ENCODE measurements at places on chromosomes 6 and 20. TPM values are rescaled to one million over a fixed set of nuclear protein-coding genes. Genes with fewer than 3 reads are reported as not detected.

DNA sequence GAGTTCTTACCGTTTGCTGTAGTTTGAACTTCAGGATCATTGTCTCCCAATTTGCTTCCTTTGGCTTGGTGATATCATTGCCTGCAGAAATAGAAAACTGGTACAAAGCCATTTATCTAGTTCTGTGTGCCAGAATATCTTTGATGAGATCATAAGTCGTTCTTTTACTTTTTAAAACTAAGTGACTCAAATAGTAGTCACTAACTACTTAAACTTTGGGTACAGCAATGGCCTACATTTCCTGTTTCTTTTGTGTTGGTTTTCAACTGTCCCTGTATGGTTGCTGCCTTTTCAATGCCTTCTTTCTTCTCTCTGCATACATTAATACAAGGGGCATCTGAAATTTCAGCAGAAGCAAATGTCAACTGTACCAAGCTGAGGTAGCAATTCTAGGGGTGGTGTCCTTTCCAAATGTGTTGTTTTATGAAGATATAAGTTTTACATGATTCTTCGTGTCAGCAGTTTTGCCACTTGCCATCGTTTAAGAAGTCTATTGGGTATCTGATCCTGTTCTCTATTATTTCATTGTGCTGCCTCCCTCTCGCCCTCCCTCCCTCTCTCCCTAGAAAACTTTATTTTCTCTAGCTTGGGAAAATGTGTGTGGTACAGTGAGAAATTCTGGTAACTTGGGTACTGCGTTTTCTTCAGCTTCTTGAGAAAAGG lies 238.5 kb downstream of the FARS2 start:
- DNase-seq: peak; percentile 72

DNA sequence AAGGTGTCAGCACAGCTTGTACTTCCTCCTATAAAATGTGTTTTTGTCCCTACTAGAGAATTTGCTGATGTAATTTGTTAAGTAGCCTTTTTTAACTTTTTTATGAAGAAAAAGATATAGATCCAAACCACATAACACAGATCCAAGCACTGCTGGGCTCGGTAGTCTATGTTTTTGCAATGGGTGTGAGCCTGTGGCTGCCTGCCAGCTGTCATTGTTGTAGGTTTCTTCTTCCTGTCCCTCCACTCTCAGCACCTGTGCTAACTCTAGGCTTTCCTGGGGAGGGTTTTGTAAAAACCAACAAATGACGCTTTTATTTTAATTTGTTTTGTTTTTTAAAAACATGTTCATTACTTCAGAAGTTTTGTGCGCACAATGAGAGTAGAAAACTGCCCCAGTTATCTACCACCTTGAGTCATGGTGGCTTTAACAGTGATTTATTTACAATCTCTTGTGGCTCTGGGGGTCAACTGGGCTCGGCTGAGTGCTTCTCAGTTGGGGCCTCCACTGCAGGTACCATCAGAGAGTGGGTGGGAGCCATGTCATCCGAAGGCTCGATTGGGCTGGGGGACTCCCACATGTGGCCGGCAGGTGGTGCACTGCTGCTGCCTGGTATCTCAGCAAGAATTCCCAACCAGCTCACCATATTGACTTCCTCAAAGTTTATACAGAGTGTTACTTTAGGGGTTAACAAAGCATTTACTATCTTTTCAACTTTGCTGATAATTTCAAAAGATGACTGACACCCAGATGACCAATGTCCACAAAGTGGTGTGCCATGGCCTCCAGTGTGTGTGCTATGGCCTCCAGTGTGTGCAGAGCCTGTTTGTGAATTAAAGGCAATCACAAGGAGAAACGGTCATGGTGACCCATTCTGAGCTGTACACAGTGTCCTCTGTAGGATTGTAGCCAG lies 3.0 kb upstream of the CCR6 start:
- no peak for DNase-seq

- no peak for DNase-seq
Measured at GRCh38 chr6:2848851-2849250, 7.2 kb upstream of the SERPINB1 start.

GRCh38 chr20:4167261-4168021 lies 152.1 kb upstream of the RNF24 start:
- no peak for DNase-seq

- DNase-seq: no peak
Measured at GRCh38 chr20:2696646-2697045, 4.1 kb downstream of the EBF4 start.

- DNase-seq: no peak
Measured at GRCh38 chr20:23856736-23857135, 22.8 kb downstream of the CST5 start.

SAMD3 gene
- not detected for total RNA-seq

DNA sequence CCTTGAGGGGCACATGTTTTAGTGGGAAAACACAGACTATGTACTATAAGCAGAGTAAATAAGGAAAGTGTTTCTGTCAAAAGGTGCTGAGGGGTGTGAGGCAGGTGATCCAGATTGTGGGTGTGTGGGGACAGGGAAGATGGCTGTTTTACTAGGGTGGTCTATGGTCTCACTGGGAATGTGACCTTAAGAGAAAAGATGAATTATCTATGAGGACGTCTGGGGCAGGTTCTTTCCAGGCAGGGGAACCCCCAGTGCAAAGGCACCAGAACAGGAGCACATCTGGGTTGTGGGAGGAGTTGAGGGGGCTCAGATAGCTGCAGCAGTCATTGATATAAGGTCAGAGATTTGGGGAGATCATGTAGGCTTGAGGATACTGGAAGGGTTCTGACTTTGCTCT lies 18.2 kb upstream of the POLR1H start:
- no peak for DNase-seq

SIM1 gene
- not detected for total RNA-seq

DNA sequence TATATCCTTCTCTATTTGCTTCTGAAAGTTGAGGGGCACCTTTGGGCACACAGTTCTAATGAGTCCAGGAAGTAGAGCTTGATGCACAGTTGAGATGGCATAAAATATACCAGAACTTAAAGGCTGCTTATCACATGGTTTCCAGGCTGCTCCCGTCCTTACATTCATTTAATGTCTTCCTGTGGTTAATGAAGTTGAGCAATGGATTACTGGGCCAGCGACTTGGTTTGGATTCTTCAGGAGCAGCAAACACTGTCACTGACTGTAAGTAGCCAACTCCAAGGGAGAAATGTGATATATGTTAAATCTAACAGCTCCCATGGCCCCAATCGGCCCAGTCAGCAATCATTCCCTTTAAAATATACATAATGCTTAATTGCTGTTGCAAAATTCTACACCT lies 9.0 kb upstream of the TSHZ2 start:
- DNase-seq: no peak

- no peak for DNase-seq
Measured at GRCh38 chr6:116205281-116205680, 48.6 kb downstream of the TSPYL4 start.

GRCh38 chr6:106783640-106784566 lies 154.5 kb downstream of the QRSL1 start:
- DNase-seq: no peak

GRCh38 chr6:44659726-44660125 lies 272.2 kb downstream of the CDC5L start:
- no peak for DNase-seq

- no peak for DNase-seq
Measured at GRCh38 chr6:14333556-14334305, 216.2 kb downstream of the CD83 start.

GRCh38 chr20:47561180-47561579 lies 59.5 kb downstream of the NCOA3 start:
- DNase-seq: no peak

- no peak for DNase-seq
Measured at GRCh38 chr6:13697857-13698256, 13.8 kb downstream of the RANBP9 start.

GRCh38 chr20:48624315-48625020 lies 203.3 kb downstream of the PREX1 start:
- no peak for DNase-seq

DNA sequence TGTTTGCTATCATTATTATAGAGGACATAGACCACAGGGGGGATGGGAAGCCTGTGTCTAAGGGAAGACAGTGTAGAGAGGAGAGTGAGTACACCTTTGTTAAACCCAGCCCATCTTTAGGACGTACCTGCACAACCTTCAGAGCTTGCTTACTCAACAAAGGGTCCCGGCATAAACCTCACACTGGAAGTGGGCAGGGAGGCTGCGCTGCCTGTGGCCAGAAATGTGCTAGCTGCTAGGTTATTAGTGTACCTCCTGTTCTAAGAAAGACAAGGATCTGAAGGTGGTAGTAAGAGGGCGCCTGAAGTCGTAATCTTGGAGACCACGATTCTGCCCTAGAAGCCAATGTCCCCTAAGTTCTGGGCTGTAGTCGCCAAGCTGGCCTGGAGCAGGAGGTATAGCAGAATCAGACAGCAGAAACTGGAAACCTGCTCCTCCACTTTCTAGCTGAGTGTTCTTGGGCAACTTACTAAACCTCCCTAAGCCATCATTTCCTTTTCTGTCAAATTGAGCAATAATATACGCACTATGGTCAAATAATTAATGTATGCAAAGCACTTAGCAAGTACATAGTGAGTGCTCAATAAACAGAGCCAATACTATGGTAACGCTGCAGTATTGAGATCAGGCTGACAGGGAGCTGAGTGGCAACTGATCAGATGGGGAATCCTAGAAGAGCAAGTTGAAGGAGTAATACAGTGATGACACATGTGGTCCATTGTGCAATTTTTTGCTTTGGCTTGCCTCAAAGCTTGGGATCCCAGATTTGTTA lies 16.8 kb upstream of the AKIRIN2 start:
- no peak for DNase-seq

SLC22A2 gene
- total RNA-seq: not detected

PRRT1 gene
- 0.20 TPM for total RNA-seq

DNA sequence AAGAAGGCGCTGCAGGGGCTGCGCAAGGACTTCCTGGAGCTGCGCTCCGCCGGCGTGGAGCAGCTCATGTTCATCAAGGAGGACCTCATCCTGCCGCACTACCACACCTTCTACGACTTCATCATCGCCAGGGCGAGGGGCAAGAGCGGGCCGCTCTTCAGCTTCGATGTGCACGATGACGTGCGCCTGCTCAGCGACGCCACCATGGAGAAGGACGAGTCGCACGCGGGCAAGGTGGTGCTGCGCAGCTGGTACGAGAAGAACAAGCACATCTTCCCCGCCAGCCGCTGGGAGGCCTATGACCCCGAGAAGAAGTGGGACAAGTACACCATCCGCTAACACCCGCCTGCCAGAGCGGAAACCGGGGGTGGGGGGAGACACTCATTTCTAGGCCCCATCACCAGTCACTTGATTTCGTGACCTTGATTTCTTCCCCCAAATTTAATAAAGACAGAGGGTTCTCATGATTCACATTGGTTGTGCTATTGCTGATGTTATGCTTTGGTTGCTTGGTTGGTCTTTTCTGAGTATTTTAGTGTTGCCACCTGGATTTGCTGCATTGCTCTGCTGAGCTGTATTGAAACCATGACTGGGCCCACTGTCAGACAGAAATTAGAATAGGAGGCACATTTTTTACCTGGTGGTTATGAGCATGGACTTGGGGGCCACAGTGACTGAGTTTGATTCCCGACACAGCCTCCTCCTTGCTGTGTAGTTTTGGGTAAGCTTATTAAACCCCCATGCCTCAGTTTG lies 1.5 kb downstream of the FAM50B start:
- DNase-seq: no peak

DNA sequence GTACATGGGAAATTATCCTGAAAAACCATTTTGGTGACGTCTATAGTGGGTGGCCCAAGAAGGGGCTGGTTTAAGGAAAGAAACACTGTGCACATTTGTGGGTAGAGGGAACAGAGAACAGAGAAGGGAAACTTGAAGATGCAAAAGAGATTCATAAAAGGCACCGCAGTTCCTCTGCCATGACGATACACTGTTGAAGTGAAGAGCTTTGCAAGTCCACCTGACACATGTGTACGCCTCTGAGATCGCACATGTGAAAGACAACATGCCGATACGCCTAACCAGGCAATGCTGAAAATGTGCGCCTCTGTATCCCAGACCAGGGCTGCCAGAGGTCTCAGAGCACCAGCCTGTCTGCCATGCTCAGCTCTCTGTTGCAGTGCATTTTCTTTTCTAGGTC lies 180.9 kb downstream of the KIF16B start:
- DNase-seq: no peak

GRCh38 chr6:87534377-87535047 lies 55.3 kb downstream of the RARS2 start:
- no peak for DNase-seq

RWDD2A gene
- total RNA-seq: 1.8 TPM

DNA sequence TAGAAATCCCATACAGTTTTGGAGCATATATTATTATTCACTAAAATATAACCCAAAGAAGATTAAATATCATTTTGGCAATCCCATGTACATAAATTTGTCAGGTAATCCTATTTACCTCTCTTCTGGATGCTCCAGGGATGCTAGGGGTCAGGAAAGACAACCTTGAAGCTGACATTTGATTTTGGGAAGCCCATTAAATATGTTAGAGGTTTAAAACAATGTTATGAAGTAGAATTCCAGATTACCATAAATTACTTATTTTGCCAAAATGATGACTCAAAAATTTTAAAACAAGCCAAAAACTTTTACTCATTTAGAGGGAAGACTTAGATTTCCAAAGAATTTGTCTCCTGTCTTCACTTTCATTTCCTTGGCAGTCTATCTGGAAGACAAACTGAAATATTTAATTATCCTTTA lies 9.2 kb upstream of the IL22RA2 start:
- no peak for DNase-seq

GPX6 gene
- total RNA-seq: not detected

DNA sequence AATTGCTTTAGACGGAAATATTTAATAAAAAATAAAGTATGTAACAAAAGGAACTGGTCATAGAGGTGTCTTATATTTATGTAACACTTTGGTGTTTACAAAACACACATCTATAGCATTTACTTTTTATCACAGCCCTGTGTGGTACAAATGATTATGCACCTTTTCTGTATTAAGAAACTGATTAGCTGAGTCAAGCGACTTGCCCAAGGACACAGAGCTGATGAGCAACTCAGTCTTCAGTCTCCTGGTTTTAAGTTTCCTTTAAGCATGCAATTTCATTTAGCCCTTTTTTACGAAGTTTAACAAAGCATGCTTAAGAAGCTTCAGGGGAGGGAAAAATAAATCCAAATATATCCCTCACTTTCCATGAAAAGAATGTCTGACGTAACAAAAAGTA lies 2.5 kb downstream of the DCDC2 start:
- no peak for DNase-seq

DNA sequence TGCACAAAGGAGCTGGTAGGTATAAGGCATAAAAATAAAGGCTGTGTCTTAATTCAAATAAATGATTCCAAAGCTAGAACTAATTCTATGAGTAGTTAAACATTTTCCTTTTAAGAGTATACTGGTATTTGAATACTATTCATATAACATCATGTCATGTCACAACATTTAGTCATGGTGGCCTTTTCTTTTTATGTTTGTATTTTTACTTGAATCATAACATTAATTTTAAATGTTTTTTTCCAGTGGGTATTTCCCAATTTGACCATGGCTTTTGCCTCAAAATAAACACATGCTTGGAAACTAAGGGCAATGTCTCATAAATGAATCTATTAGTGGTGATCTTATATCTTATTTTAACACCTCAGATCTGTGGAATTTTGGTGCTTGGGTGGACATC lies 177.1 kb downstream of the CD109 start:
- no peak for DNase-seq

All from lung microvascular endothelial cell (primary cell).